Trophoblast cell (in vitro differentiated cells and primary cell): ENCODE measurements at places on chromosomes 5 and 9.
A peak's percentile ranks its signal among the peaks of the same experiment; 100 is the strongest.

DNA sequence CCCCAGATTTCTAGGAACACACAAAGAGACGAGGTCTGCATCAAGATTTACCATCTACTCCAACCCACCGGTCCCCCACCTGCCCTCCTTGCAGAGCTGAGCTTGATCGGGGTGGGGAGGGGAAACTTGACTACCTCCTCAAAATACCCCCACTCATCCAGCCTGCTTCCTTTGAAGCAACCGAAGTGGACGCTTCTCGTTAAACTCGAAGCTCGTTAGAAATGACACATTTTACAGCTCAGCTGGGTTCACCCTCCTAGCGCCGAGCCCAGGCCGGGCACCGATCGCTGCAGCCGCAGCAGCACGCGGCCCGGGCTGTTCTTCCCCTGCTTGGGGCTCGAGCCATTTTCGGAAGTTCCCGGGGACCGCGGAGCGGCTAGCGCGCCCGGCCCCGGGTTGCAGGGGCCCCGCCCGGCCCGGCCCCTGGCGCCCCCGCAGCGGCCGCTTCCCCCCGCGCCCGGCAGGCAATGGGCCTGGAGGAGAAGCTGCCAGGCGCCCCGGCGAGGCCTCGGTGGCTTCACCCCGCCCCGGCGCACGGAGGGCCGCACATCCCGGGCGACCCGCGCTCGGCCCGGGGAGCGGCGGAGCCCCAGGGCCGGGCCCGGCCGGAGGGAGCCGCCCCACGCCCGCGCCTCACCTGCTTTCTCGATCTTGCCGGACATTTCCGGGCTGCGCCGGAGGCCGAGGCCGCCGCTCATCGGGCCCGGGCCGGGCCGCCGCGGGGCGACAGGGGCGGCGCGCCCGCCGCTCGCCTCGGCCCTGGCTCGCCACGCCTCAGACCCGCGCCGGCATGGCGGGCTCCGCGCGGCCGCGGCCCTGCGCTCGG is 530 bp downstream of the RAPGEF1 start:
- peak; percentile 48 for DNase-seq

DNA sequence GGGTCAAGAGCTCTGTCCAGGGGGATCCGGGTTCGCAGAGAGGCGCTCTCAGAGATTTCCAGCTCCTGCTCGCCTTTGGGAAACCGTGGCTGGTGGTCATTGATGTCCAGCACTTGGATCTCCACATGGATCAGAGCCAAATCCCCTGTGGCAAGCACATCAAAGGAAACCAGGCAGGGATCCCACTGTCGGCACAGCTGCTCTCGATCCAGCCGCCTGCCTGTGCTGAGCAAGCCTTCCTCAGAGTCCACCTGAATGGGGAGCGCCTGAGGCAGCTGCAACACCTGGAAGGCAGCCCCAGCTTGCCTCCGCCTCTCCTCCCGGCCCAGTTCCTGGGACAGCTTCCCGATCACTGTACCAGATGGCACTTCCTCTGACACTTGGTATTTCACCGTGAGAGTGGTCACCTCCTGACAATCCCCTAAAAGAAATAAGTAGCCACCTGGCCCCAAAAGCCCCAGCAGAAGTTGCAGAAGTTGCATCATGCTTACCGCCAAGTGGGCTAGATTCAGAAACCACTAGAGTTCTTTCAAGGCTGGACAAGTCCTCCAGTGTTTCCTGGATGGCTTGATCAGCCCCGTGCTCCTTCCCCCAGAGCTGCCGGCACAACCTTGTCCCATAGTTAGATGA is 520 bp downstream of the PCDH12 start:
- no peak for DNase-seq

DNA sequence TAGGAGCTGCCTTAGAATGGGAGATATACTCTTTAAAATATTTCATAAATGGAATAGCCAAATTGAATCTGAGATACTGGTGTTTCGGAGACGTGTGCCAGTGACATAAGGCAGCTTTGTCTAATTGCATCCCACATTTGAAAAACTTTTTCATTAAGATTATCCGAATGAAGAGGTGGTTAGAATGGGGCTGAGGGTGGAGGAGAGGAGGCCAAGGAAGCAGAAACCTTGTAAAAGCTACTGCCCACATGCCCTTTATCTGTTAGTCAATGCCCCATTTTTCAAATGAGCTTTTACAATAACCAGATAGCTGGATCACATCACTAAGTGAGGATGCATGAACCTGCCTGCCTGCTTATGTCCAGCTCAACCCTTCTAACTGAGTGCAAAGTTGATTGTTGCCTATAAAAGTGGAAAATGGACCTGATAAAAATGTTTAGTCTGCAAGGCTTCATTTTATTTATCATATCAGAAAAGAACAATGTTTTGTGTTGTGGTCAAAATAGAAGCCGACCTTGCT is 34.8 kb downstream of the SNX24 start:
- DNase-seq, result no peak

DNA sequence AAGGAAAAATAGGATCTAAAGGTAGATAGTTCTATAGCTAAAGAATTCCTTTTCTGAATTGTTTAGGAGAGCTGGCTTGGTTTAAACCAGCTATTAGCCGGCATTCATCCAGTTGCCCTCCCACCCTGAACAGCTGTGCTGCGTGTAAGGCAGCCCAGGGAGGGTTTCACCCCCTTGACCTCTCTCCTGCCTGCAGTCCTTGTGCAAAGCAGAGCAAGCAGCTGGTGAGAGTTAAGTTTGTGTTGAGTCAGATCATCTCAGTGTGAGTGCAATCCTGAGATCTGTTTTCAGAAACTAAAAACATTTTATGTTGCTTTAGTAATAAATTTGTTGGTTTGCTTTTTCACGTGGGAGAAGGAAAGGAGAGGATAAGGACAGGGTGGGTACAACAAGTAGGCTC is 13.0 kb downstream of the SLC25A25 start:
- no peak for DNase-seq

DNA sequence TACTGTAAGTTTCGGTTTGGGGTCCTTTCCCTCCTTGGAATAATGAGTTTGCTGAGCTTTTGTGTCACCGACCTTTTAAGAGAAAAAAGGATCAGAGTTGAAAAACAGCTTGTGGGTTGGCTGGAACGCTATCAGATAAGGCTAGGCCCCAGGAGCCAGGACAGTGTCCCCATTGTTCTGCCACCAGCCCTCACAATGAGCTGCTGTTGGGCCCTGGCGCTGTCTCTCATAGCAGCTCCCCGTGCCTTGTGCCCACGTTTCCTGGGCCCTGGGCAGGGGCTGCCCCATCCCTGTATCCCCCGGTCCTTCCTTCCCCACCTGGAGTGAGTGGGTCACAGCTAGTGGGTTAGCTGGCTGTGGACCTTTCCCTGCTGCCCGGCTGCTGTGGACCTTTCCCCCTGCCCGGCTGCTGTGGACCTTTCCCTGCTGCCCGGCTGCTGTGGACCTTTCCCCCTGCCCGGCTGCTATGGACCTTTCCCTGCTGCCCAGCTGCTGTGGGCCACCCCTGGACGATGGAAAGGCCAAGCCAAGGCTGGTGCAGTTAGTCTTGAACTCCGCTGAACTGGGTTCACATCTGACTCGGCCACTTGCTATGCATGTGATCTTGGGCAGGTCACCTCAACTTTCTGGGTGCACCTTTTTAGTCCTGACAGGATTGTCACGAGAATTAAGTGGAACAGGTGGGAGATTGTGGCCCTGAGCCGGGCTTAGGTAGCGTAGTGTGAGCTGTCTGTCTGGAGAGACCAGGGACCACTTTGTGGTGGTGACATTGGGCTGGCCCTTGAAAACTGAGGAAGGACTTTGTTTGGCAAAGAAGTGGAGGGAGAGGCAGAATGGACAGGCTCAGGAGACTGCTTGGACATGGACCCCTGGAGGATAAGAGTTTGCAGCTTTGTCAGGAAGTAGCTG is 99.5 kb downstream of the DAB2IP start:
- DNase-seq, result no peak

GRCh38 chr9:91778031-91778430 is 172.0 kb downstream of the ROR2 start:
- no peak for DNase-seq

- no peak for DNase-seq
Measured at GRCh38 chr9:120904061-120904977, 22.3 kb downstream of the TRAF1 start.

GRCh38 chr5:152405145-152405544 is at the start of gene NMUR2:
Gene NMUR2 (minus strand): TSS chr5:152405279. CDS start chr5:152405113, 166 bp downstream.
- DNase-seq, result no peak

DNA sequence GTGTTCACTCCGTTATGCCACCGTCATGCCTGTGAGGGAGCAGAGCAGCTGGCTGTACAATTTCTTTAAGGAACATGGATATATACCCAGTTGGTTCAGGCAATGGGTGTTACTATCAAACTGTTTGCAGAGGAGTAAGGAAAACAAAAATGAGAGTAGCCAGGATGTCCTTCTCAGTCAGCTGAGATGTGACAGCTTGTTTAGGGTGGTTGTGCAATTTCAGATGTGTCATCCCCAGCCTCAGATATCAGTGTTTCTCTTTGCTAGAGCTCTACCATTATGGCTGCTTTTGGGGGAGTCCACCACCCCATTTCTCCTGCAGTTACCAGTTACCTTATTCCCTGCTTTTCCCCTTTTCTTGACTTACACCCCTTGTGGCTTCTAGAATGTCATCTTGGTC is 135.2 kb upstream of the SLC24A2 start:
- DNase-seq, result peak; percentile 34

- DNase-seq, result no peak
Measured at GRCh38 chr5:2094616-2094995, 211.9 kb upstream of the IRX4 start.

- no peak for DNase-seq
Measured at GRCh38 chr5:109350537-109351270, 59.1 kb downstream of the PJA2 start.

- no peak for DNase-seq
Measured at GRCh38 chr5:179749857-179750508, 17.4 kb downstream of the MAML1 start.

DNA sequence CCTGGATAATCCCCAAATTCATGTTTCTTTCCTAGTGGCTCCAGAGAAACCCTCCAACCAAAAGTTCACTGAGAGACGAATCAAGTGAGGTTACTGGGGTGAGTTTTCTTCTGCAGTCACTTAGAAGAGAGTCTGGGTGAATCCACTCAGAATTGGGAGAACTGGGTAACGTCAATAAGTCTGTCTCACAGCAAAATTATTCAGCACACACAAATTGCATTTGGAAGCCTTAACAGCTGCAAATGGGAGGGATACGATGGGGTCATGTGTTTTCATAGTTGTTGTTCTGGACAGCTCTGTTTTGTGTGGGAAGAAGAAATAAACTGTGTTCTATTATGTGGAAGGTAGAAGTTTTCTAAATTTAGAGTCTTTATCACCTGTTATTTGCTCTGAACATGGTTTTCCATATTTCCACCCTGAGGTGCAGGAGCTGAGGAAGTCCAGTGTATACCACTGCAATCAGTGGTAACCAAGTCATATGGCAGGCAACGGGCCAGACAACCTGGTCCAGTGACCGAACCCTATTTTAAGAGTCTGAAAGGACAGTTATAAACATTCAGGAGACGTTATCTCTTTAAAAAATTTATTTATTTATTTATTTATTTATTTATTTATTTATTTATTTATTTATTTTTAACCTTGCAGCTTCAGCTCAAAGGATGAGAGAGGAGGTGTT is 21.9 kb downstream of the MARCHF3 start:
- DNase-seq, result no peak

- no peak for DNase-seq
Measured at GRCh38 chr5:175742290-175742994, 84.6 kb downstream of the HRH2 start.

DNA sequence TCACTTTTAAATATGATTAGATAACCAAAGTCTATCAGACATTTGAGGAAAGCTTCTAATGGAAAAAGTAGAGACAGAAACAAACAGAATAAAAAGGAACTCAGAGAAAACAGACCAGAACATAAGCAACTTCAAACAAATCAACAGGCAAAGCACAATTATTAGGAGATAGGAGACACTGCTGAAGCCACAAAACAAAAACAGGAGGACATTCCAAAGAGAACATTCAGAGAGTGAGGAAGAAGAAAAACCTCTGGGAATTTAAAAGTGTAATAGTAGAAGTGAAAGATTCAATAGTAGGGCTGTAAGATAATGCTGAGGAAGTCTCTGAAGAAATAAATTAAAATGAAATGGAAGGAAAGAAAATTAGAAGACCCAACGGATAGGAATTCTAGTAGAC is 83.2 kb upstream of the TBCA start:
- no peak for DNase-seq

DNA sequence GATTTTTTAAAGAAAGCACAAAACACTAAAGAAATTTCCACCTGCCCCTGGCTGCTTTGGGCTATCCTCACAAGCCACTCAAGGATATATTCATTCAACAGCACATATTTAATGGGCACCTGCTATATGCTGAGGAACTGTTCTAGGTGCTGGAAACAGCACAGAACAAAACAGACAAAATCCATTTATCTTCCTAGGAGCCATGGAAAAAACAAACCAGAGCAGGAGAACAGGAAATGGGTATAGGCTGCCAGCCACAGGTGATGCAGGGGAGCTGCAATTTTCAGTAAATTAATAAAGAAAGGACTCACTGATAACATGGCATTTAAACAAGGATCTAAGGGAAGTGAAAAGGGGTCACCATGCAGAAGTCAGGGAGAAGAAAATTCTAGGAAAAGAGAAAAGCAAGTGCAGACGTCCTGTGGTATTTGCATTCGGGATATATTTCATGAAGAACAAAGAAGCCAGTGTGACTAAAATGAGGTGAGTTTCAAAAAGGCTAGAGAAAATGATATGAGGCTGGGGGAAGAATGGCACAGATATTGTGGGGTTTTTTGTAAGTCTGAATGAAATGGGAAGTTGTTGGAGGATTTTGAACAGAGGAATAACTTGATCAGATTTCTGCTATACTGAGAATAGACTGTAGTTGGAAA is 152.2 kb downstream of the ADAMTSL1 start:
- no peak for DNase-seq

DNA sequence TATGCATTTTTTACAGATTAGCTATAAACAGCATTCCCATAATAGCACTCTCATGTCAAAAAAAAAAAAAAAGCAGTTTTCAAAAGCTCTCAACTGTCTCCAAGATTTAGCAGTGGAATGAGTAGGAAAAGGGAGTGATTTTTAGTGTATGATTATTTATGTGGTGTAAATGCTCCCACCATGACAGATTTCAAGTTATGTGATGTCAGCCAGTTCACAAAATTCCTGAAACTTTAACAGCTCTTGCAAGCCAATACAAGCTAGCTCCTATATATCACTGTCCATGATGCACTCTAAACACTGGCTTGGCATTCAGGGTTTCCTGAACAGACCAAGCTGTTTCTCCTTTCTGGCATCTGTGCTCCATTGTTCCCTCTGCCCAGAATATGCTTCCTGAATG is 7.9 kb upstream of the ANKDD1B start:
- DNase-seq, result peak; percentile 67
